CD4-positive, alpha-beta T cell treated with Interleukin-17A for 1 hour (primary cell): ENCODE measurements at places on chromosomes 11 and 22.
A peak's percentile ranks its signal among the peaks of the same experiment; 100 is the strongest.

DNA sequence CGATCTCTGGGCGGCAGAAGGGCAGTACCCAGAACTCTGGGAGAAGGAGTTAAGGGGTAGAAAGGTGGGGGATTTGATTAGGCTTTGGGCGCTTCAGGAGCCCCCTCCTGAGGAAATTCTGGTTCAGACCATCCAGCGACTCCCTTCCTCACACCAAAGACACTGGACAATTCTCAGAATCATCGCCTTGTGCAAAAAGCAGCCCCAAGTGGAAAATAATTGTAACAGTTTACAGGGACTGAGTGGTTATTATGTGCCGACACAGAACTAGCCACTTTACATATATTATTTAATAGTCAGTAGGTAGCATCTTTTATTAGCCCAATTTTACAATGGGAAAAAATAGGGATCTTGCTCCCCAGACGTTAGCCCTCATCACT, 662 bp upstream of the TRIM3 start:
- DNase-seq, result no peak

DNA sequence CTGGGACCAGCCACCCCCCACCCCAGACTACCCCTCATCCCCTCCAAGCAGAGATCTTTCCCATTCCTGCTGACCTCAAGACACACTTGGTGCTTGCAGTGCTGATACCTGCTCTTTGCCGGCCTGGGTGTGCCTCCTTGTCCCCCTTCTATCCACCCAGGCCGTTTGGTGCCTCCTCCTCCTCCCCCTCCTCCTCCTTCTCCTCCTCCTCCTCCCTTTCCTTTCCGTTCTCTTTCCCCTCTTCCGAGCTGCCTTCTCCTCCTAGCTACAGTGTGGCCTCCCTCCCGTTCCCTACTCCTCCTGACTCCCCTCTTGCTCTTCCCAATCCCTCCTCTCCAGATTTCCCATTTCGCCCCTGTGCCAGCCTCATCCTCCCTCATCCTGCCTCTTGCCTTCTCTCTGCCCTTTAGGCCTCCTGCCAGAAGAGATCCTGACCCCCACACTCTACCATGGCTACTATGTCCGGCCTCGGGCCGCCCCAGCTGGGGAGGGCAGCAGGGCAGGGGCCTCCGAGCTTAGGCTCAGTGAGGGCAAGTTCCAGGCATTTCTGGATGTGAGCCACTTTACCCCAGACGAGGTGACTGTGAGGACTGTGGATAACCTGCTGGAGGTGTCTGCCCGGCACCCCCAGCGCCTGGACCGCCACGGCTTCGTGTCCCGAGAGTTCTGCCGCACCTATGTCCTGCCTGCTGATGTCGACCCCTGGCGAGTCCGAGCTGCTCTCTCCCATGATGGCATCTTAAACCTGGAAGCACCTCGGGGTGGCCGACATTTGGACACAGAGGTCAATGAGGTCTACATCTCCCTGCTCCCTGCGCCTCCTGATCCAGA, 712 bp downstream of the HSPB2 start:
- no peak for DNase-seq

- DNase-seq, result no peak
Measured at GRCh38 chr11:121253951-121254350, 38.6 kb upstream of the SC5D start.

DNA sequence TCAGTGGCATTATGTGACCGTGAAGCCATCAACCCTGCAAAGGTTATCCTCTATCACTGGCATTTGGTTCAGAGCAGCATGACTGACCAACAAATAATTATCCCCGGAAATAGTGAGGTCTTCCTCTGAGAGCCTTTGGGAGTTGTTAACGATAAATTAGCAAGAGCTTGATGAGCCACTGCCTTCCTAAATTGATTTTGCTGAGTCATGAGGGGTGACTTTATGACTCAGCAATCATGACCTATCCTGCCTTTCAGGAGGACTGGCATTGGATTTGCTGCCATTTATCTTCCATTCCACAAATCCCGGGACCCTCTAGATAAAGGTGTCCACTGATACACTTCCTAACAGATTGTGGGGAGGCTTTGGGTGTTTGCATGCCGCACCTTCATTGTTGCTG, 80.8 kb upstream of the MTNR1B start:
- DNase-seq, result no peak

- DNase-seq, result no peak
Measured at GRCh38 chr11:71311176-71311925, 59.0 kb upstream of the SHANK2 start.

- DNase-seq, result no peak
Measured at GRCh38 chr22:28442711-28443525, 236.7 kb downstream of the TTC28 start.

- DNase-seq, result no peak
Measured at GRCh38 chr11:129373489-129373953, 2.1 kb upstream of the BARX2 start.

GRCh38 chr11:72561856-72562255, 112.4 kb downstream of the PDE2A start:
- no peak for DNase-seq

DNA sequence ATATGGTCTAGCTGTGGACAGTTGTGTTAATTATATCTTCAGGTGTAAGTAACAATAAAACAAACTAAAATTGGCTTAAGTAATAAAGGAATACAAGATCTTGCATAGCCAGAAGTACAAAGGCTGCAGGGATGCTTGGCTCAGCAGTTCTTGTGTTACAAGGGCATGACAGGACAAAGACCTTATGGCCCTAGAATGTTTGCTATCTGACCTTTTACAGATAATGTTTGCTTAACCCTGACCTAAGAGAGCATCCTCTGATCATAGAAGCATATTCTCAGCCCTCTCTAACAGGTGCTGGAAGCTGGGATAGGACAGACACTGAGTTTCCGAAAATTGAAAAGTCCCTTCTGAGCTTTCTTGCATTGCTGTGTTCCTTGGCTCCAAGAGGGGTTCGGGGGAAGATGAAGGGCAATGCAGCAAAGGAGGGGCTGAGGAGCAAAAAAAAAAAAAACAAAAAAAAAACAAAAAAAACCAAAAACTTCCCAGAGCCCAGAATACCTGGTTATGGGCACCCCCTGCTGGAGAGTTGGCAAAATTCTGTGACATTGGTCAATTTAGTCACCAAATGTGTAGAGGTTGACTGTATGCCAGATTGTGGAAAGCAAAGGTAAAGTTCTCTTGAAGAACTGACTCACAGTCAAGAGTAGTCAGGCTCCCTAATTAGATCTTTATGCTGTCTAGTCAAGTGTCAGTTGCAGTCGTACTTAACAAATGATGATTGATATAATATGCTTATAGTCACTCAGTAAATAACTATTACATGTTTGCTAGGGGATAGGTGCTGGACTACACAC, 10.4 kb upstream of the HIKESHI start:
- peak; percentile 70 for DNase-seq

GRCh38 chr11:122714004-122714403, 58.5 kb downstream of the UBASH3B start:
- no peak for DNase-seq

DNA sequence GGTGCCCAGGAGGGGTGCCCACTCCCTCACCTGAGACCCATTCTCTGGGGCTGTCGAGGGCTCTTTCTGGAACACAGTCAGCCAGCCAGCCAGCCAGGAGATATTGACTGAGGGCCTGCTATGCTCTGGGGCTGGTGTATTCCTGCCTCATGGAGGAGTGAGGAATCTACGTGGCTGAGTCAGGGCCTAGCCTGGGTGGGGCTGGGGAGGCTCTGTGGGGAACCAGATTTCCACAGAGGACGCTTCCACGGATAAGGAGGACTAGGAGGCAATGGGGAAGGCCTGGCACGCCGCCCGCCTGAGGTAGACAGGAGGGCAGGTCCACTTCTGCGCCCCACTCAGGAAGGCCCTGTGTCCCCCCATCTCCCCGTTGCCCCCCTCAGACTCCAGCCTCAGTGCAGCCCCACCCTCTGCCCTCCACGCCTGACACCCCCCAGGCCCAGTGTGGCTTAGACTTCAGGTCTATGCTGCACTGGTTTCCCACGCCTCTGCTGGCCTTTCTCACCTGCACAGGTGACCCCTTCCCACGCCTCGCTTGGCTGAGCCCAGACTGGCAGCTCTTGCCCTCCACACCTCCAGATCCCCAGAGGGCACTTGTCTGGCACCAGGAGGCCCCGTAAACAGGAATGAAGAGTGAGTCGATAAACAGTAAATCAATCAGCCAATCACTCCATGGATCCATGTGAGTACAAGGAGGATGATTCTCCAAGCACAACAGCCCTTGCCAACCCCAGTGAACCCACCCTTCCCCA, 37.5 kb downstream of the MACROD1 start:
- DNase-seq, result no peak

- DNase-seq, result no peak
Measured at GRCh38 chr11:8759634-8760033, 77.0 kb downstream of the RPL27A start.

DNA sequence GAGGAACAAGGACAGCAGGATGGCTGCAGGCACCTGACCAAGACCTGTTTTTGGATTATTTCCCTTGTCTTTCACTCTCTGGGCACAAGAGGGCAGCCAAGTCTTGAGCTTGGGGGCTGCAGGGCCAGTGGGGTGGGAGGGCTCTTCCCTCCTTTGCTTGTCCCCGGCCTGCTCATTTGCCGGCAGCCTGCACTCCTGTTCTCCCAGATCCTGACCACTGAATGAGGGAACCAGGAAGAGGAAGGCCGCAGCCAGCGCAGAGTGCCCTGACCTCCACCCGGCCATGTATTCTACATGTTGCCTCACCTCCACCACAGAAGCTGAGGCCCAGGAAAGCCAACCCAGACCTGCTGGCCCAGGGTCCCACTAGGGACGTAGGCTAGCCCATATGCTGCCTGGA, 15.5 kb upstream of the NNMT start:
- no peak for DNase-seq

DNA sequence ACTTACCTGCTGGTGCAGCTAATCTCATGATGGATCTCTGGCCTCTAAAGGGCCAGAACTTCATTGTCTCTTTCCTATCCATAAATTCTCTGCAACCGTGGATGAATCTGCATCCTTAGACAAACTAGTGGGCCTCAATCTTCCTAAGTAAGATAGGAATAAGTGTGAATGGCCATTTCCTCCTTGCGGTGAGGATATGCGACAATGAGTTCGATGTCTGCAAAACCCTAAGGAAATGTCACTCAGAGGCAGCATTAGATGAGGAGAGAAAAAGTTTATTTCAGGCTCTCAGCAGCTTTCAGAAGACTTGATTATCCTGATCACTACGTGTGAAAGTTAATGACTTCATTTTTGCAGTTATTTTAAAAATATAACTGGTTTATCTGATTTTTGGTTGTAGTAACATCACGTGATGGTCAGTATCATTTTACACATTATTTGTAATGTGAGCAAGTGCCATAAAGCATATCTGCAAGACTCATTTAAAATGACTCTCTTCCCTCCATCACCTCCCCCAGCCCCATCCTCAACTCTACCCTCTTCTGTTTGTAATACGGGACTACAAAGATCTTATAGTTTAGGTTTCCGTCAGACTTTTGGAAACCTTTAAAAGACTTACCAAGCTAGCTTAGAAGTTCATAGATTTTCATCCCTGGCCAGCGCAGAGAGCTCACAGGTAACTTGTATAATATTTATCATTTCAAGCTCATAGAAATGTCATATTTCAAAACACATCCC, 10.2 kb downstream of the GRAP2 start:
- DNase-seq, result no peak

GRCh38 chr11:133897331-133897650, 52.0 kb upstream of the SPATA19 start:
- DNase-seq, result no peak

- no peak for DNase-seq
Measured at GRCh38 chr11:123559523-123559955, 94.9 kb downstream of the SCN3B start.

DNA sequence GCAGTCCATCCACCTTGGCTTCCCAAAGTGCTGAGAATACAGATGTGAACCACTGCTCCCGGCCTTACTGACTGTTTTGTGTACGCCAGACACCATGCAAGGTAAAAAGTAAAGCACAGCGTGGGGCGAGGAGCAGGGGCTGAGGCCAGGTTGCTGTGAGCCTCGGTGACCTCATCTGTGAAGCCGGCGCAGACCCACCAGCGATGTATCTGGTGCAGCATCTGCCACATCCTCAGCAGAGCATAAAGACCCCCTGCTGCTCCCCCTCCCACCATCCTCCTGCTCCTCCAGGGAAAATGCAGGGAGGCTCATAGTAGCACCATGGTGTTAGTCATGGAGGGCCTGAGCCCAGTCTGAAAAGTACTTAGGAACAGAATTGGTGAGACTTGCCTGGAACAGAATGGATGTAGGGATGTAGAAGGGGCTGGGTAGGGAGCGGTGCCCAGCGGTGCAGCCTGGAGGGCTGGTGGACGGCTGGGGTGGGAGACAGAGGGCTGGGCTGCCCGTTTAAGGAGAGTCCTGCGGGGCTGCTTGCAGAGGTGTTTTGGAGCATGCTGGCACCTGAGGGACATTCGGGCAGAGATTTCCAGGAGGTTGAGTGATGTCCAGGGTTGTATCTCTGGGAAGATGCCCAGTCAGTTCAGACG, 462.4 kb downstream of the BRD1 start:
- no peak for DNase-seq

DNA sequence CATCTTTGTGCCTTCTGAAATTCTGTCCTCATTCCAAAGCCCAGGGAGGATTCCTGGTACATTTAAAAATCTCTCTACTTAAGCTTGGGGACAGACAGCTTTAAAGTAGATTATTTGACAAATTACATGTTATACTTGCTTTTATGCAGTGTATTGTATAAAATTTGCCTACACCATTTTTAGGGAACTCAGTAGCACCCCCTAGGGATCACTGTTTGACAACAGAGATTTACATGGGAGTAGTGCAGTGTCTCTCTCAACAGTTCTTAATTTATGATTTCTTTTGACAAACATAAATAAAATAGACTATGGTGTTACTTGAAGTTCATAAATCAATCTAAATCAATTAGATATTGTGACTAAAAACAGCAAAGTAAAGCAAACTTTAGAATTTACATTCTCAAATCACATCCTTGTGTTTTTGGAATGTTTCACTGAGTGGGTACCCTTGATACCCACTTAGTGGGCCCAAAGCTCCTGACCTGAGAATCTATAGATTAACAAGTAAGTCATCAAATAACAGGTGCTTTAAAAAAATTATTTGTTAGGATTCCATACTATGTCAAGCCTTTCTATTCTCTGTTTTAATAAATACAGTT, 428.8 kb downstream of the DYNC2H1 start:
- no peak for DNase-seq

DNA sequence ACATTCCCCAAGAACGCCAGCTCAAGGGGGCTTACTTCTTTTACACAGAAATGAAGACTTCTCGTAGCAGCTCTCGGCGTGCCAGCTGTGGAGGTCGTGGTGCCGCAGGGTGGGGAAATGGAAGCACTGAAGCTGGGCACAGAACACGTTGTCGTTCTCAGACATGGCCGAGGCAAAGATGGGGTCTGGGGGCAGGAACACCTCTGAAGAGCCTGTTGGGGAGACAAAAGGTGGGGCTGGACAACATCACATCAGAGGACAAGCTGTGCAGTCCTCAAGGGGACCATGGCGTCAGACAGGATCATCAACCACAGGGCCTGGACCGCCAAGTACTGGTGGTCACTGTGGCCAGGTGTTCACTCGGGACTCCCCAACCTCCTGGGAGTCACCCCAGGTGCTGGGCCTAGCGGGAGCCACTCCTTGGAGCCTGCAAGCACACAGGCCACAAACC, 65.2 kb downstream of the DGCR2 start:
- DNase-seq, result no peak
